Uterine smooth muscle cell (primary cell): ENCODE measurements at places on chromosomes 4 and X. TPM values are rescaled to one million over a fixed set of nuclear protein-coding genes. Genes with fewer than 3 reads are reported as not detected.

OR13H1 gene
- not detected in 2 replicates for total RNA-seq

PRRG3 gene
- total RNA-seq = 0.33 and 1.2 TPM in 2 replicates

RTL5 gene
- total RNA-seq = 1.8 and 2.2 TPM in 2 replicates

ARAP2 gene
- total RNA-seq = 9.1 and 9.9 TPM in 2 replicates

ODAPH gene
- total RNA-seq = not detected in 2 replicates

PRDM8 gene
- 7.4 and 10.1 TPM in 2 replicates for total RNA-seq
